ENCODE measurements at places on chromosomes 5 and 9. TPM values are rescaled to one million over a fixed set of nuclear protein-coding genes. Genes with fewer than 3 reads are reported as not detected.

Gene GRXCR2
- total RNA-seq = not detected

Gene HSD17B4
- total RNA-seq = 182 TPM

Gene IRX1
- 0.86 TPM for total RNA-seq

Gene IGIP
- total RNA-seq = 24.0 TPM

Gene STPG3
- total RNA-seq = not detected

Gene PALM2AKAP2
- 25.2 TPM for total RNA-seq

Gene CENPH
- total RNA-seq = 3.2 TPM

Gene MARVELD2
- total RNA-seq = 1.6 TPM

Measured in smooth muscle cell of the pulmonary artery (primary cell).